ENCODE measurements at places on chromosomes 2 and 18.

DNA sequence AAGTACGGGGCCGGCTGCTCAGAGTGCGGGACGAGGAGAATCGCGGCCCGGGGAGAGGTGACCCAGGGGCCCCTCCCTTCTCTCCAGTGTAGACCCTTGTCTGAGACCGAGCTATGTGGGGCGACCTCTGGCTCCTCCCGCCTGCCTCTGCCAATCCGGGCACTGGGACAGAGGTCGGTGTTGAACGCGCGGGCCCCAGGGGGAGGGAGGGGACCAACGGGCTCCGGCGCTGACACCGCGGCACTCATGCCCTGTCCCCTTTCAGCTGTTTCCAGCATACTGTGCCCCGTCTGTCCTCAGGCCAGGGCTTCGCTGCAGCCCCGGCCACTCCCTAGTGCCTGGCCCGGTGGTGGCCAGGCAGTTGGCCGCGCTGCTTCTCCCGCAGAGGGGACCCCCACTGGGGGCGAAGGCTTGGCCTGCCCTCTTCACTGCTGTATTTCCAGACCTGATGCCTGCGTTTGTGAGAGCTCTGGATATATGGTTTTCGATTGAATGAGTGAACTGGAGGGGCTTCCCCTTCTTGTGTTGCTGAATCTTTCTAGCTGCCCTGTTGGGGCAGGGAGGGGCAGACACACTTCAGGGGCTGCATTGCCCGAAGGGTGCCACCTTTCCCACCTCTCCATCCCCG is 809 bp downstream of the DBI start:
- peak; percentile 44 for DNase-seq

GRCh38 chr2:135052997-135053474 is 944 bp downstream of the RAB3GAP1 start:
- DNase-seq = no peak

DNA sequence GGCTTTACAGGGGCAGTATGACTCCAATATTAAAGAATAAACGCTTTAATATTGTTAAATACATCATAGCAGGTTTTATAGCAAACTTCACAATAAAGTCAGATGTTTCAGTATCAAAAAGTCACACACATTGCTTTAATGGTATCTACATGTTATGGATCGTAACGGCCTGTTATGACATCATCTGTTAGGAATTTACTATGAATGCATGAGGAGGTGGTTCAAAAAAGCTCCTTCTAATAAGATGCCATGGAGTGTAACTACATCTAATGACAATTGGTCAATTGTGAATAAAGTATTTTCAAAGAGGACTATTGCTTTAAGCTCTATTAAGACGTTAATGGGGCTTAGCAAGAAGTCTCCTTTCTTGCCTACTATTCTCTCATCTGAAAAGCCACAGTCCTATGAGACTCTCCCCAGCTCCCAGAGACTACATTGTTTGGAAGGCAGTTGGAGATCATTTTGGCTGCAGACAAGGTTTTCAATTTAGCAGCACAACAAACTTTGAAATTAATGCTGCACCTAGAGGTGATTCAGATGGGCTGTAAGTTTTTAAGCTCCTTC is 300.7 kb upstream of the MEIS1 start:
- no peak for DNase-seq

DNA sequence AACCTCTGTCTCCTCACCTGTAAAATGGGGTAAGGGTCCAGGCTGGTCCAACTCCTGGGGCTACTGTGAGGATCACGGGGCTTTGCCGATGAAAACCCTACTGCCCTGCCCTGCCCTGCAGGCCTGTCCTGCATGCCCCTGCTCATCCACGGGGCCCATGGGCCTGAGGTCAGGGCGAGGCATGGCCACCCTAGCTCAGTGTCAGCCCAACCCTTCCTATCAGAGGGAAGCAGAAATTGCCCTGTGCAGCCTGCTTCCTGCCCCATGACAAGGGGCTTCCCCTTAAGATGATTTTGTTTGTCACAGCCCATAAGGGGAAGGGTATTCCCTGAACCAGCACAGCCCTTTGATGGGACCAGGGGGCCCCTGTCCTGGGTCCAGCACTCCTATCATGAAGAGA is 353.6 kb upstream of the ID2 start:
- no peak for DNase-seq

DNA sequence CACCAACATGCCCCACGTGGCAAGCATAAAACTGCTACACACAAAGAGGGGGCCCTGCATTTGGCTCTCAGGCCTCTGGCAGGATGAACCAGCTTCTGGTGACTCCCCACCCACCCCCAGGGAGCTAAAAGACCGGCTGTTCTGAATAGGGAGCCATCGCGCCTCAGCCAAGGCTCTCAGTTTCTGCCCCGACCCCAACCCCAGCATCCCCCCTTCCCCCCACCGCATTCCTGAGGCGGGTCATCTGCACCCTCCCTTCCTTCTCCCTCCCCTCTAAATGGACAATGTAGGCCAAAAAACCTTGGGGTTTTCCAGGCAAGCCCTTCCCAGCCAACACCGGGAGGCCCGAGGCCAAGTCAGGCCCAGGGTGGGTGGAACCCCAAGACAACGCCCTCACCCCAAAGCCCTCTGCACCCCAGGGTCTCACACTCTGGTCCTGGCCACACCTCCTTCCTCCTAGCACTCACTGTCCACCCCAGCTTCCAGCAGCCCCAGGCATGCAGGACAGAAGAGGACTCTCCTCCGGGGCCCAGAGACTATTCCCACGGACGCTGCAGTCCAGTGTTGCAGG is 5.7 kb downstream of the CYP26B1 start:
- DNase-seq = no peak

- no peak for DNase-seq
Observed at GRCh38 chr2:170885130-170885791, 43.8 kb upstream of the GORASP2 start.

- DNase-seq = no peak
Observed at GRCh38 chr18:58991167-58991798, 126.6 kb downstream of the ZNF532 start.
